ENCODE measurements at places on chromosomes 4 and X.

DNA sequence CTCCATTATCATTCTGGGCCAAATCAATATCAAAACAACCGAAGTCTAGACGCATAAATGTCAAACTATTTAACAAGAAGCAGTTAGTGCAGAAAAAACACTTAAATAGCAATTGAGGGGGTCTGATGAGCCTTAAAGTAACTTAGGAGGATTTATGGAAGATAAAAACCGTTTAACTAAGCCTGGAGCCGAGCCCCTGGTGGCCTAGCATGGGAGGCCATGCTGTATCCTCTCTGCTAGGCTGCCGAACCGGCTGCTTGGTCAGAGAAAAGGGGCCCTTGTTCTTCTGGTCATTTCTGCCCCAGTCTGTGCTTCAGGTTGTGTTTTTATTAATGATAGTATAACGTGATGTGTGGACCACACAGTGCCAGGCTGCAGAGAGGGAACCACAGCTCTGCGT lies 72.4 kb downstream of the CPZ start:
- DNase-seq = no peak

DNA sequence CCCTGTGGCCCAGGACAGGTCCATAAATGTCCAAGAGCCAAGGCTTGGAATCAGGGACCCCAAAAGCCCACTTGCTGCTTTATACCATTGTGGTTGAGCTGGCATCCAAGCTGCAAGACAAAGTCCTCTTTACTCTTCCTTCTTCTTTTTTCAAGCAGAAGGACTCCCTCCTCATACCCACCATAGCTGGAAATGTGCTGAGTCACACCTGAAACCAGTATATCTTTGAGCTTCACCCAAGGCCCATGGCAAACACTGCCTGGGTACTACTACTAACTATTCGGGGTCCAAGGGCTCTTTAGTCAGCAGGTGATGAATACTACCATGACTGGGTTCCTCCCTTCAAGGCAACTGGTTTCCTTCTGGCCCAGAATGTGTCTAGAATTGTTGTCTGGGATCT lies 37.3 kb upstream of the NMU start:
- DNase-seq = no peak

GRCh38 chr4:80489798-80490197 lies 154.3 kb downstream of the CFAP299 start:
- no peak for DNase-seq

DNA sequence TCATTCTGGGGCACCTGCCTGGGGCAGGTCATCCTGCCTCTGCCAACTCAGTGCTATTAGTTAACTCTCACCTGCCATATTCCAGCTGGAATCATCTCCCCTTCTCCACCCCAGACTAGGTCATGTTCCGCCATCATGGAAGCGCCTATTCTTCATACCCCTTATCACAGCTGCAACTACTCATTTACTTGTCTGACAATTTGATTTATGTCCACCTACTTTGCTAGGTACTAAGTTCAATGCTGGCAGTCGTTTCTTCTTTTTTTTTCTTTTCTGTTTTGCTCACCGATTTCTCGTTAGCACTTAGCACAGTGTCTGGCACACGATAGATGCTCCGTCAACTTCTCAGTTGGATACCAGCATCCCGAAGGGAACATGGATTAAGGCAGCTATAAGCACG lies 1.1 kb upstream of the FMR1 start:
- DNase-seq = no peak

Measured in stimulated activated CD4-positive, alpha-beta T cell treated with anti-CD3 and anti-CD28 coated beads, TNF-alpha, amount 100 ng/mL, for 24 hours (primary cell).